ENCODE measurements at places on chromosomes 12 and 14.

DNA sequence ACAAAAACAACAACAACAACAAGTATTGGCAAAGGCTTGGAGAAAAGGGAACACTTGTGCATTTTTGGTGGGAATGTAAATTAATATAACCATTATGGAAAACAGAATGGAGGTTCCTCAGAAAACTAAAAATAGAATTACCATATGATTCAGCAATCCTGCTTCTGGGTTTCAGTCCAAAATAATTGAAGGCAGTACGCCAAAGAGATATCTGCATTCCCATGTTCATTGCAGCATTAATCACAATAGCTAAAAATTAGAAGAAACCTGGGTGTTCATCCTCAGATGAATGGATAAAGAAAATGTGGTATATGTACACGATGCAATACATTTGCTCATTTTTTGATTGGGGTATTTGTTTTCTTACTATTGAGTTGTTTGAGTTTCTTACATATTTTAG is 813.0 kb downstream of the NRXN3 start:
- no peak for DNase-seq

GRCh38 chr14:106141242-106142220 is 615.1 kb downstream of the TMEM121 start:
- DNase-seq, result peak; percentile 71

GRCh38 chr14:101475456-101476257 is 85.6 kb upstream of the DIO3 start:
- DNase-seq, result no peak

- DNase-seq, result no peak
Measured at GRCh38 chr14:72008666-72009065, 76.4 kb downstream of the RGS6 start.

Data from activated CD4-positive, alpha-beta T cell treated with anti-CD3 and anti-CD28 coated beads, Interleukin-2, amount 50 U/mL, for 48 hours (primary cell).